Activated CD4-positive, alpha-beta T cell treated with anti-CD3 and anti-CD28 coated beads, Interleukin-2, amount 10 ng/mL, durations not matched to agents 24 days and 14 days (primary cell): ENCODE measurements at places on chromosomes 7 and 10. TPM values are rescaled to one million over a fixed set of nuclear protein-coding genes. Genes with fewer than 3 reads are reported as not detected.
A peak's percentile ranks its signal among the peaks of the same experiment; 100 is the strongest.

TACC2 gene
- not detected in 2 replicates for total RNA-seq

OPN4 gene
- not detected in 2 replicates for total RNA-seq

TYW1B gene
- 3.3 and 4.2 TPM in 2 replicates for total RNA-seq

LGI1 gene
- not detected in 2 replicates for total RNA-seq

EGR2 gene
- total RNA-seq = 178 and 201 TPM in 2 replicates

DNA sequence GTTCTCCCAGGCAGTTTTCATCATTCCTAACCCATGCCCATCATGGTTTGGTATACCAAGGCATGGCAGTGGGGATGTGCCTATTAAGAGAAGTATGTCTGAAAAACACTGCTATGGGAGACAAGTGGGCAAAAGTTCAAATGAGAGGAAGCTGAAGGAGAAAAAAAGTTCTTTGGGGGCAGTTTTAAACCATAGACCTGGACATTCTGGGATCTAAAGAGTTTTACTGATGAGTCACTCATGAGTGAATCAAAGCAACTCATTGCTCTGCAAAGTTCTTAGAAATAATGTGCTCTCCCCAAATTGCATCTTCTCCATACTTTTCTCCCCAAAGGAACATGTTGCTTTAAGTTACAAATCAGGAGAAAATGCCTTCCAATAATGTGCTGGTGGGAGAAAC lies 256.9 kb upstream of the MTPN start:
- no peaks in the 10 kb centered on the region for H3K27me3 ChIP-seq
- no peak overlapping the region for H3K4me3 ChIP-seq
- no peak for DNase-seq

- no peak overlapping the region for H3K27ac ChIP-seq
- H3K4me3 ChIP-seq = no peak overlapping the region
- no peak for DNase-seq
- H3K27me3 ChIP-seq = no peaks in the 10 kb centered on the region
- no peaks in the 10 kb centered on the region for H3K4me1 ChIP-seq
- no peaks in the 10 kb centered on the region for H3K36me3 ChIP-seq
Measured at GRCh38 chr7:464454-465401, 54.9 kb downstream of the PDGFA start.

DNA sequence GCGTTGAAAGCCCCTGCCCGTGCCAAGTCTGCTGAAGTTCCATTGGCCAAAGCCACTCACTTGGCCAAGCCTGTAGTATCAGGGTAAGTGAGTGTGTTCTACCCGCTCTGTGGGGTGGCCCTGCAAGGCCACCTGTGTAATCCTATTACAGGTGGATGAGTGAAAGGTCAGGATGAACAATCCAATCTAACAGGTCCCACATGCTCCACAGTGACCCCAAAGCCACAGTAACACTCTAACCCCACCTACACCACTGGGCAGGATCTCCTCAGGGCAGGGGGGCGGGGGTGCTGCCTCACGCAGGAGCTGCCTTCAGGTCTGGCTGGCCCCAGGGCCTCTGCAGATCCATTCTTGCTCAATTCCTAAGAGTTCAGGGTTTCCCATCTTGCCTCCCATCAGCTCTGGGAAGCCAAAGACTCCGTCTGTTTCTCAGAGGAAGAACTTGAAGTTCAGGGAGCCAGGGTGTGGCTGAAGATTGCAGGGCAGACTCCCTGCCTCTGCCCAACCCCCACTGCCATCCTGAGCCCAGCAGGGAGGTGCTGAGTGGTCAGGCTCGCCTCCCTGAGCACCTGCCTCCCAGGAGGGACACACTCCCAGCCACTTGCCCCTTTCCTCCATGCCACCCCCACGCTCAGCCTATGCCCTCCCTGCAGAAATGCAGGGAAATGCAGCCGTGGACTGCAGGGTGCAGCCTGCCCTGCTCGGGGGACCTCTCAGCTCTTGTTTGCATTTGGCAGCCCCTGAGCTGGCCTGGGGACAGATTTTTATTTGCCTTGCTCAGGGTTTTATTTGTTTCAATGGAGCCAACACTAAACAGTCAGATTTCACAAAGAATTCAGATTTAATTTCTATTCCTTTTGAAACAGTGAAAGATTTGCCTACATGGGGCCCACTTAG lies 9.8 kb upstream of the COMTD1 start:
- H3K4me3 ChIP-seq = no peak overlapping the region
- H3K4me1 ChIP-seq = no peaks in the 10 kb centered on the region
- no peaks in the 10 kb centered on the region for H3K36me3 ChIP-seq

DNA sequence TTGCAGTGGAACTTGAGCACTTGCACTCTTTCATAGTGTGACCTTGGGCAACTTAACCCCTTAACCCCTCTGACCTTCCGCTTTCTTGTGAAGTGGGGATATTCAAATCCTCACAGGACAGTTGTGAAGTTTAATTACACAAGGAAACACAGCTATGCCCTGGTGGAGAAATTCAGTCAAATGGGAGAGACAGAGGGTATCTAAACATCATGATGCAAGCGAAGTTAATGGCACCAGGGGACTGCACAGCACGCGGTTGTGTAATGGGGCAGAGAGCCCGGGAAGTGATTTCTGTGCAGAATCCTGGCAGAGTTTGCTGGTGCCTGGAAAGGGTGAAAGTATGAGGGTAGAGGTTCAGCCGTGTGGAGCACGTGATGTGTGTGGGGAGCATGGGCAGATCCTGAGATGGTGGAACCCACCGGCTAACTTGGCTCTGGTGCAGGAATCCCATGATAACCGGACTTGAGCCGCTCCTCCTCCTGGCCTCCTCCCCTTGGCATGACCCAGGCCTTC lies 51.7 kb downstream of the SNX10 start:
- peaks cover 27% of the 10 kb centered on the region for H3K36me3 ChIP-seq
- H3K4me1 ChIP-seq = peaks cover 23% of the 10 kb centered on the region
- DNase-seq = no peak
- H3K4me3 ChIP-seq = no peak overlapping the region

DNA sequence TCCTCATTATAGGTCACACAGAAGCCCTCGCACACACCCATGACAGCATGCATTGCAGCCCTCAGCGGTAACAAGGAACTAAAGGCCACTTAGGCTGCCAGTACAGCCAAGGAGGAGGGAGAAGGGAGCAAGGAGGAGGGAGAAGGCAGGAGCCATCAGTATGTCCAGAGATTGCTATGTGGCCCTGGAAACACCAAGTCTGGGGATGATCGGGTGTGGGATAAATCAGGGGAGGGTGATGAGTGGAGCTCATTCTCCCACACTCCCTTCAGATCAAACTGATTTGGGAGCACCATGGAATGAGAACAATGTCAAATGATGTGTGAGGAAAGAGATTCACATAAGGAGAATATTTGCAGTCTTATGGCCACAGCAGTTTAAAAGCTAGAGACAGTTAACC lies 350.9 kb downstream of the TNS3 start:
- H3K4me3 ChIP-seq = no peak overlapping the region
- no peak overlapping the region for H3K27ac ChIP-seq
- no peaks in the 10 kb centered on the region for H3K4me1 ChIP-seq
- no peaks in the 10 kb centered on the region for H3K36me3 ChIP-seq
- H3K27me3 ChIP-seq = no peaks in the 10 kb centered on the region
- DNase-seq = no peak

GRCh38 chr10:34124522-34125035 lies 690.5 kb downstream of the PARD3 start:
- H3K4me1 ChIP-seq = peaks cover 24% of the 10 kb centered on the region
- H3K36me3 ChIP-seq = no peaks in the 10 kb centered on the region
- no peak overlapping the region for H3K27ac ChIP-seq
- DNase-seq = no peak
- H3K27me3 ChIP-seq = peaks cover 5% of the 10 kb centered on the region

GRCh38 chr7:152528612-152529011 lies 92.8 kb upstream of the KMT2C start:
- H3K27me3 ChIP-seq = no peaks in the 10 kb centered on the region
- no peak overlapping the region for H3K27ac ChIP-seq
- DNase-seq = no peak

DNA sequence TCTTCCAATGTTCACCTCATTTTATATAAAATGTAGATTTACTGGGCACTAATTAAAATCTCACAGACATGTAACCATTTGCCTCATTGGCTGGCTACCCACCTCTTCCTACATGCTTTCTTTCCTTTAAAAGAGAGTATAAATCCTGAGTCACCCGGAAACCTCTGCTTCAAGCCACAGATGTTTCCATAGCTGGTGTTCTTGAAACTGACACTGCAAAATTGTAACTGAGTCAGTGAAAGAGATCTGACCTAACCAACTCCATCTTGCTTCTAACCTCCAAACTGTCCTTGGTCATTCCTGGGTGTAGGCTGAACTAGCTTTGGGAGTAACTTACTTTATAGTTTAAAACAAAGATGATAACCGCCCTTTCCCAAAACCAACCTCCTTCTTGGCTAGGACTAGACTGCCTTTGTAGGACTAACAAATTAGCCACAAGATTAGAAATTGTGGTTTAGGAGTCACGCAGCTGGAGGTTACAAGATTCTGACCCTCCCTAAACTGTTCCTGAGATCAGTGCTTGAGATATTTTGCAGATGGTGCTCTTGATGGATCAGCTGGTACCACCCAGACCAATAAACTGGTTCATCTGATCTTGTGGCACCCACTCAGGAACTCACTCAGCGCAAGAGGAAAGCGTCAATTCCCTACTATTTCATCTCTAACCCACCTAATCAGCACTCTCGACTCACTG lies 33.5 kb downstream of the SVOPL start:
- DNase-seq = no peak
- H3K36me3 ChIP-seq = no peaks in the 10 kb centered on the region
- H3K4me3 ChIP-seq = no peak overlapping the region

- no peaks in the 10 kb centered on the region for H3K27me3 ChIP-seq
- H3K4me3 ChIP-seq = no peak overlapping the region
- no peak for DNase-seq
Measured at GRCh38 chr10:86868353-86868752, 89.1 kb downstream of the MMRN2 start.

DNA sequence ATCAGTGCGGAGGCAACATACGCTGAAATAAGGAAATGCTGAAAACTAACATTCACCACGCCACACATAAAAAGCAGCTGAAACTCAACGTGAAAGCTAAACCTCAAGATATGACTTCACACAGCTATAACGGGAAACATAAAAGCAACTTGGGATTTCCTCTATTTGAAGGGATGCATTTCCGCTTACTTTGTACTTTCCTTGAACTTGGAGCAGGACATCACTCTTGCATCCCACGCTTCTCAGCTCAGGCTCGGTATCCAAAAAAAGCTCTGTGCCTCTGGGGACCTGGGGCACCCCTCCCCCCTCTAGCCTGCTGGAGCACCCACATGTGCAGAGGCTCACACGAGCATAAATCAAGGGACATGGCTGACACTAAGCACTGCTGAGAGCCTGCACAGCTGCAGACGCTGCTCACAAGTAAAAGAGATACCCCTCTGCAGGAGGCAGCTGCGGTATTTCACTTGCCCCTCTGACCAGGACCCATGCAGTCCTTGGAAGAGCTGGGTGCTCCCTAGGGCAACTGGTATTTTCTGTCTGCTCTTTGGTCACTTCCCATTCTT lies 34.2 kb downstream of the PARD3 start:
- H3K4me1 ChIP-seq = peaks cover 7% of the 10 kb centered on the region
- H3K36me3 ChIP-seq = no peaks in the 10 kb centered on the region
- peak; percentile 56 for DNase-seq
- H3K27ac ChIP-seq = no peak overlapping the region
- peak overlapping the region; percentile 36 for H3K4me3 ChIP-seq

GRCh38 chr7:113404245-113404644 lies 285.9 kb upstream of the SMIM30 start:
- no peaks in the 10 kb centered on the region for H3K36me3 ChIP-seq
- H3K27ac ChIP-seq = no peak overlapping the region
- no peak for DNase-seq
- H3K4me3 ChIP-seq = no peak overlapping the region
- H3K27me3 ChIP-seq = no peaks in the 10 kb centered on the region
- H3K4me1 ChIP-seq = no peaks in the 10 kb centered on the region

DNA sequence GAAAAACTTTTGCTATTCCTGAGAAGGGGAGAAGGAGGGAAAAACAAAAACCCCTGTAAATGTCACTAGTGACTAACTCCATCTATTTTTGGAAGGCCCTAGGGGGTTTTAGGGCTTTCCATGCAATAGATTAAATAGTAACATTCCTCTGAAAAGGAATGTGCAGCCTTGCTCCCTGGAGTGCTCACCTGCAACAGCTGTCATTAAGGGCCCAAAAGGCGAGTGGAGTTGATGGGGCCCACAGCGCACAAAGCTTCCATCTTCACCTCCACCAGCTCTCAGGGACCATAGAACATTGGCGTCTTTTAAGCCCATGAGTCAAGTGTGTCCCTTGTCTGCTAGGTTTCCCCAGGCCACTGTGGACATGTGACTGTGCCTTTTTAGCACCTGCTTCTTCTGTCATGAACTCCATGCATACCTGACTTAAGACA lies 58.0 kb upstream of the IL6 start:
- H3K27me3 ChIP-seq = peaks cover 9% of the 10 kb centered on the region
- H3K4me3 ChIP-seq = no peak overlapping the region
- no peak overlapping the region for H3K27ac ChIP-seq
- peaks cover 46% of the 10 kb centered on the region for H3K4me1 ChIP-seq
- no peak for DNase-seq

DNA sequence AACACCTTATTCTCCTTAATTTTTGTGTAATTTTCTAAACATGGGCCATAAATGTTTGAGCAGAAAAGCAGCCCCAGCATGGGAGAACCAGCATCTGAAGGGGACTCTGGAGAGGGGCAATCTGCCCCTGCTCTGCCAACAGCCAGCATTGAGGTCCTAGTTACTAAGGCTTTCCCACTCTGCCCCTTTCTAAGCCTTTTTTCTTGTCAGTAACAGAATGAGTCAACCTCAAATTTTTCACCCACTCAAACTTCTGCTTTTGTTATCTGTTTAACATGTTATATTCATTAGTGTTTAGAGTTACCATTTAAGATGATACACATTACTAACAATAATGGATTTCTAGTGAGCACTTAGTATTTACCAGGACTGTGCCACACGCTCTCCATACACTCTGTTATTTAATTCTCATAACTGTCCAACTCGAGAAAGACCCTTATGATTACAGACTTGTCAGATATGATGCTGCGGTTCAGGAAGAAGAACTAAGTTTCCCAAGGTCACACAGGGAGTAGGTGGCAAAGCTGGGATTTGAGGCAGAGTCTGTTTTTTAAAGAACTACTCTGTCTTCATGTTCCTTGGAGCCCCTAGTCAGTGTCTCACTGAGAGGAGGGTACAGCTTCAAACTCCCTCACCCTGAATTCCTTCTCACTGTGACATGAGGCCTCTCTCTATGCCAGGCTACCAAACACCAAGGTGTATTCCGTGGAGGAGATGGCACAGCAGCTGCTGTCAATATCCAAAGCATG lies 19.9 kb upstream of the GPAM start:
- no peaks in the 10 kb centered on the region for H3K36me3 ChIP-seq
- no peak for DNase-seq
- peaks cover 5% of the 10 kb centered on the region for H3K27me3 ChIP-seq
- H3K27ac ChIP-seq = no peak overlapping the region
- H3K4me1 ChIP-seq = peaks cover 3% of the 10 kb centered on the region
- no peak overlapping the region for H3K4me3 ChIP-seq
